ENCODE measurements at places on chromosomes 2 and 18.
A peak's percentile ranks its signal among the peaks of the same experiment; 100 is the strongest.

DNA sequence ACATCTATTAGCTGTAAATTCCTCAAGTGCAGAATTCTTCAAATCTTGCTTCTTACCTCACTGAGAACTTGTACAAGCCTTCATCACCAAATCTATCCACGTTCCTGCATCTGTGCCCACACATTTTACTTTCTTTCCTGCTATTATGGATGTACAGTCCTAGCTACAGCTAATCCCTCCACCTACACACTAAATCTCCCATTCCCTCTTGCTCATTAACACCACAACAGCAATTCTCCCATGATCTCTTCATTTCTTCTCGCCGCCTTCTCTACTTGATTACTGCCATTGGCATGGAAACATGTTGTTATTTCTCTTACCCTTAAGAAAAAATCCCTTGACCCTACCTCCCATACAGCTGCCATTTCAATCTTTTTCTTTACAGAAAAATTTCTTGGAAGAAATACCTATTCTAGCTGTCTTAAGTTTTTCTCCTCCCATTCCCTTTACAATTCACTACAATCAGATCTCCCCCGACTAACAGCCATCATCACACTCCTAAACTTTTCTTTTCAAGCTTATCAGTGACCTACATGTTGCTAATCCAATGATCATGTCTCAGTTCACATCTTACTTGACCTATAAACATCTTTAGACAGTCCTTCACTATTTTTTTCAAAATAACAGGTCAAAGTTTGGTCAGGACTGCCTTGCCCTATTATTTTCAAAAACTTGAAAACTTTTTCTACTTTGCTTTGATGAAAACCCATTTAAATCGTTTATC is 41.0 kb downstream of the ROCK2 start:
- no peak for DNase-seq

DNA sequence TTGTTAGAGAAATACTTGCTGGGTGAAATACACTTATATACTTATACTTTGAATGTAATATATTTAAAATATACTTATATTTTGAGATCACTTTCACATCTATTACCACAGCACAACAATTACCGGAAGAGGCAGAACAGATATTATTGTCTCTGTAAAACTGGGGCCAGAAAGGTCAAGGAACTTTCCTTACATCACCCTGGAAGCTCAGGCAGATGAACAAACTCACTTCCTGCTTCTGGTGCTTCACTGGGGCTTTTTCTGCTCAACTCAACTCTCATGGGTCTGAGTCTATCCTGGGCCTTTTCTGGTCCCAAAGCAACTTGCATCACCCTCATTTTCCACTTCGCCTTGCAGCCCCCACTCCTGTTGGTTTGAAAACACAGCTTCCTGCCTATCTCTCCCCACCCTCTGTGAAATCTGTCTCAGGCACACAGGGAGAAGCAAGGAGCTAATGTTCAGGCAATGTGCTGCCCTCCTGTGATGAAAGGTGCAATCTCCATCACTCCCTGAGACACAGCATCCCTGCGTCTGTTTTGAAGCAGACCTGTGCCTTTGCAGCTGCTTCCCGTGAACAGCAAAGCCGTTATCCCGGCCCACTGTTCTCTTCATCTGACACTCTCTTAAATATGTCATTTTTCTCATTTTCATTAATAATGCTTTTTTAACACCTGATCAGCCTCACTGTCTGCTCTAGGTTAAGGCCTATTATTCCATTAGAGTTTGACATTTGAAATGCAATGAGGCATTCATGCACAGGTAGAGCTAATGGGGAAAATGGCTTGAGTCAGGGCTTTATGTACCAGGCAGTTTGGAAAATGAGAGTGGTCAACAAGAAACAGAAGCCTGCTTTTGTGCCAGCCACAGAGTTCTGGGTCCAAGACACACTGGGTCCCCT is 251.9 kb upstream of the CHAC2 start:
- peak; percentile 30 for DNase-seq

DNA sequence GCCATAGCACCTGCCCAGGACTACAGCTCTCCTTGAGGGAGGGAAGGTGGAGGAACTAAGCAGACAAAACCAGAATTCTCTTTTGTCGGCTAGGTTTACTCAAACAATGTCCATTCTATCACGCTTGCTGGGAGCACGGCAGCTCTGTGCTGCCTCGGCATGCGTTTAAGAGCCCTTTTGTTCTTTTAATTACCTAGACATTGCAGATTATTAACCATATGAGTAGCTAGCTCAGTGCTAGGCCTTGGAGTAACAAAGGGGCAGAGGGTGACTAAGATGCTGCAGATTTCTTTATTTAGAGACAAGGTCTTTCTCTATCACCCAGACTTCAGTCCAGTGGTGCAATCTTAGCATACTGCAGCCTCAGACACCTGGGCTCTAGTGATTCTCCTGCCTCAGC is 11.1 kb downstream of the MSGN1 start:
- peak; percentile 40 for DNase-seq

DNA sequence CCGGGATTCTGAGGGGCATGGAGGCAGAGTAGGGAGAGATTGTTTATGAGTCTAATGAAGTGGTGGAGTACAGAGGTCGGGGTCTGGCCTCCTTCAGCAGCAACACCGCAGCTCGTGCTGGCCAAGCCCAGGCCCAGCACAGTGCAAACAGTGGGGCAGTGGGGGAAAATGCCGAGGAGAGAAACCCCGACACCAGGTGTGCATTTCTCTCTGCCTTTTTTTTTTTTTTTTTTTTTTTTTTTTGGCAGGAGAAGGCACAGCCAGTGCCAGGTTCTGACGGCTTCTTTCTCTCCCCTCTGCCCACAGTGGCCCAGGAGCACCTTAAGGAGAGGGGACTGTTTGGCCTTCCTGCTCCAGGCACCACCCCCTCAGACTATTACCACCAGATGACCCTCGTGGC is 219.3 kb downstream of the GLI2 start:
- DNase-seq = no peak

DNA sequence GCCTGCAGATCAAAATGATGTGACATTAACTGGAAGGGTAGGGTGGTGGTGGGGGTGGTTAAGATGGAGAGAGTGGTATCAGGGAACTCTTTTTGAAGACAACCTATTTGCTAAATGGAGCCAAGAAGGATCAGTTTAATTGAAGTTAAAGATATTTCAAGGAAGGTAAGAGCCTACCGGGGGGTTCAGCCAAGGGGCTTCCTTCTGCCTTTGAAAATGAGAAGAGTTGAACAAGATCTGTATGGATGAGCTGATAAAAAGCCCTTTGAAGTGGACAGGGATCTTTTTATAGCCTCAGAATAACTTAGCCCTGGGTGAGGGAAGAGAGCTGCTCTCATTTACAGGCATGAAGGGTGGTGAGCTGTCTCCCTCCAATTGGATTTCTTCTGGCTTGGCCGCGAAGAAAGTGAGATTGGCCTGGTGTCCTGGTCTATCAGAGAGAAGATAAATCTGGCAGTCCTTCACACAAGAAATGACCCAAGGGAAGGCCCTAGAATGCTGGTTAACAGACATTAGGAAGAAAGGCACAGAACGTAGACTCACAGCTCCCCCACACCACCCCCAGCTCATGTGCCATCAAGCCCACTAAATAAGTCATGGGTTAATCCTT is 439.8 kb downstream of the TNS1 start:
- no peak for DNase-seq

- DNase-seq = no peak
These were observed 102.4 kb downstream of the CACNB4 start for GRCh38 chr2:151996243-151997003.

- DNase-seq = no peak
These were observed 6.6 kb downstream of the NMUR1 start for GRCh38 chr2:231523451-231524285.

DNA sequence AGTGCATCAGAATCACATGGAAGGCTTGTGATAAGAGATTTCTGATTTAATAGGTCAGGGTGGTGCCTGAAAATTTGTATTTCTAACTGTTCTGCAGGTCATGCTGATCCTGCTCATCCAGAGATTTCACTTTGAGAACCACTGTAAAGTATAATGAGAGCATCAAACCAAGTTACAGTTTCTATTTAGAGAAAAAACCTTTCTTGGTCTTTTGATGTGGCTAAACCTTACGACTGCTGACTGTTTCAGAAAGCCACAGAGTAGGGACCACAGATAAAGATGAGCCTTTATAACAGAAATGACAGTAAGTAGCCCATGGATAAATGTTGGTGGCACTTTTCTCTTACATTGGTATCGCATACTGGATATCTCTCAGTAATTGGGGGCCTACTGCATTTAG is 109.4 kb upstream of the FANCL start:
- no peak for DNase-seq

DNA sequence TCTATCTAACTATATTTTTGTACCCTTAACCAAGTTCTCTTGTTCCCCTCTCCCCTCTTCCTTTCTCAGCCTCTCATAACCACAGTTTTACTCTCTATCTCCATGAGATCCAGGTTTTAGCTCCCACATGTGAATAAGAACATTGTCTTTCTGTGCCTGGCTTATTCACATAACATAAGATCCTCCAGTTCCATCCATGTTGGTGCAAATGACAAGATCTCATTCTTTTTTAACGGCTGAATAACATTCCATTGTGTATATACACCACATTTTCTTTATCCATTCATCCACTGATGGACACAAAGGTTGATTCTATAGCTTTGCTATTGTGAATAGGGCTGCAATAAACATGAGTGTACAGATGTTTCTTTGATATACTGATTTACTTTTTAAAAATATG is 83.9 kb upstream of the TMEM178A start:
- DNase-seq = no peak

- no peak for DNase-seq
These were observed 170.0 kb downstream of the LTBP1 start for GRCh38 chr2:33116799-33117198.

- DNase-seq = no peak
These were observed 76.8 kb downstream of the MAPRE2 start for GRCh38 chr18:35117951-35118411.

- DNase-seq = no peak
These were observed 407.6 kb upstream of the HS6ST1 start for GRCh38 chr2:128726236-128726635.

- DNase-seq = no peak
These were observed 67.3 kb downstream of the TWIST2 start for GRCh38 chr2:238915196-238915595.

DNA sequence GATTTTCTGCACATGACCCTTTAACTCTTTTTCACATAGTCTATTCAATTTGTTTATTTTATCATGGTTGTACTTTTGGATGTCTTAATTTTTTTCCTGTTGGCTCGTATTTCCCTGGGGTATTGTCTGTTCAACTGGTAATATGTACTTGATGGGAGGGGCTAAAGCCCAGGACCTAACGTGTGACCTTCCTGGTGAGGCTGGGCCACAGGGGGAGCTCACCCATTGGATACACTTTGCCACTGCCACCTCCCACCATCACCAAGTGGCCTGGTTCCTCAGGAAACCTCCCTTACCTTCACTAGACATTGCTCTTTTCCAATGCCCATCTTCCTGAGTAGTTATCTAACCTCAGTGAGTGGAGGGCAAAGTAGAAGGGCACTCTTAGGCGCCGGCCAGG is 143.9 kb upstream of the LTBP1 start:
- DNase-seq = no peak

DNA sequence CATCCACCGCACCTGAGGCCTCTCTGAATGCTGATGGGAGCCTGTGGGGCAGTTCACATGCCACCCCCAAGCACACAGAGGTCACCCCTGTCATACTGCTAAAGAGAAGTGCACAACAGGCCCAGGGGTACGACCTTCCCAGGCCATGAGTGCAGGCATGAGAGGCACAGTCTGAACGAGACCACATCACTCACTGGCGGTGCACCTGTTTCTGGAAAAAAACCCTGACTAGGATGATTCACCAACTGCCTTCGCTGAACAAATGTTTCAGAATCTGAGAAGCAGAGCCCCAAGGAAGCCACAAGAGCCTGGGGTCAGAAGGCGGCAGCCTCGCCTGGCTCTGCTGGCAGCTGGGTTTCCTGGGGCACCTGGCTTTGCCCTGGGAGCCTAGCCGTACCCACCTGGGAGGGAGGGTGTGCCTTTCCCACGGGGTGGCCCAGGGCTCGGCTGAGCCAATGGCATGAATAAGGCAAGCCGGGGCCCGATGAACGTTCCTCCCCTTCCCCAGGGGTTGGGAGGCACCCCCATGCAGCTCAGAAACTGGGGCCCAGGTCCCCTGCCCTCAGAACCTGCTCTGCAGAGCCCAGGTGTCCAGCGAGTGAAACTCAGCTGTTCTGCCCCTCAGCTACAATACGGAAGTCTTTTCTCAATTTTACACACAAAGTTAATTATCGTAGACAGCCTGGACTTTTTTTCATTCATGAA is 73.8 kb downstream of the HDAC4 start:
- DNase-seq = no peak

GRCh38 chr2:70985283-70985688 is 6.9 kb downstream of the ANKRD53 start:
- DNase-seq = no peak

DNA sequence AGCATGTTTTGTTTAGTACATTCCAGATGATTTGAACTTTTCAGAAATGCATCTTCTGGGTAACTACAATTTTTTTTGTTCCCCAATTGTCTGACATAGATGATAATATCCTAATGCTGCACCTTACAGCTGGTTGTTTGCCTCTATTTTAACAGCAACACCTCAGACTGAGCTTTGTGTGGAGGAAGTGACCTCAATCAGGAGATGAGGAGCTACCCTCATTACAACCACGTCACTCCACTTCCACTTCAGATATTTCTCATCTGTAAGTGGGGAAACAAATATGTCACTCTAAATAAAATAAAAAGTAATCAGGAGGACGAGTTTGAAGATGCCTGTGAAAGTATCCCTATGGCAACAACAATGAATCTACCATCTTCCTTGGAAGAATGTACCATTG is 12.1 kb upstream of the SRSF7 start:
- no peak for DNase-seq

- no peak for DNase-seq
These were observed 438.2 kb downstream of the EPHA4 start for GRCh38 chr2:221133941-221134340.

- no peak for DNase-seq
These were observed 58.6 kb downstream of the ZEB2 start for GRCh38 chr2:144461308-144461766.

GRCh38 chr2:208356846-208357574 is 49.6 kb upstream of the PTH2R start:
- DNase-seq = no peak

DNA sequence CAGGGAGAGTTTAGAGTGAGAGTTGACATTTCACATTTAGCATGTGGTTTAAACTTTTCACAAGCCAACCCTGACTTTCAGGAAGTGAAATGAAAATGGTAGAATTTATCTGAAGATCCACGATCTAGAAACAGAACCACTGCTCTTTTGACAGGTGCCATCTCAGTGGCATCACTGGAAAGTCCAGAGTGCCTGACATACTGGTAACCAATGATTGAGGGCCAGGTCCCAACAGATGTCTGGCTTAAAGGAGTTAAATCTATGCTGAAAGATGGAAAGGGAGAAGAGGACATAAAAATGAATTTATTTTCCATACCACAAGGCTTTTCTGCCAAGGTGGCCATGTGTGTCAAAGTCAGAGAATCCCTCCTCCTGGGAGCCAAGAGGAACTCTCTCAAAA is 2.7 kb downstream of the IL36G start:
- no peak for DNase-seq

DNA sequence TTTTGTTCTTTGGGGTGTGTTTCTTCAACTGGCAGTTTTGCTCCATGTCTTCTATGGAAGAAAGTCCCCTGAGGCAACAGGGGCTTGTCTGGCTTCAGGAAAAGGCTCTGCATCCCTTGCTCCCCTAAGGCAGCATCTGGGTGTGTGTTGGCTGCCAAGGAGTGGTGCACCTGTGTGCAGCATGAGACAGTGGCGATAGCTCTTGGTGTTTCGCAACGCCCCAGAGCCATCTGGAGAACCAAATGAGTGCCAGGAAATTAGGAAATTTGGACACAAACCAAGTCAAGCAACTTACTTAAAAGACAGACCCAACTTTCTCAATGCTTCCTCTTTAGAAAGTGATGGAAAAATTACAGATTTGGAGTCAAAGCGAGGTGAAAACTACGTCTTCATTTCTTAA is 1044.4 kb upstream of the CNTNAP5 start:
- no peak for DNase-seq

Measured in iPS DF 19.7 (cell line).